ENCODE measurements at places on chromosomes 3 and 15. TPM values are rescaled to one million over a fixed set of nuclear protein-coding genes. Genes with fewer than 3 reads are reported as not detected.

Gene STT3B
- 247 TPM for total RNA-seq

GRCh38 chr3:94069194-94069813 is 6.4 kb downstream of the NSUN3 start:
- peak overlapping the region; percentile 29 for H3K4me3 ChIP-seq
- H3K27me3 ChIP-seq = no peaks in the 10 kb centered on the region
- peak overlapping the region; percentile 21 for H3K27ac ChIP-seq
- peaks cover 7% of the 10 kb centered on the region for H3K4me1 ChIP-seq

Gene LINGO1
- under 0.01 TPM for total RNA-seq

GRCh38 chr3:68274286-68274685 is 619.9 kb upstream of the SUCLG2 start:
- DNase-seq = no peak
- H3K36me3 ChIP-seq = no peaks in the 10 kb centered on the region
- H3K27ac ChIP-seq = no peak overlapping the region
- H3K27me3 ChIP-seq = no peaks in the 10 kb centered on the region
- H3K4me1 ChIP-seq = no peaks in the 10 kb centered on the region

DNA sequence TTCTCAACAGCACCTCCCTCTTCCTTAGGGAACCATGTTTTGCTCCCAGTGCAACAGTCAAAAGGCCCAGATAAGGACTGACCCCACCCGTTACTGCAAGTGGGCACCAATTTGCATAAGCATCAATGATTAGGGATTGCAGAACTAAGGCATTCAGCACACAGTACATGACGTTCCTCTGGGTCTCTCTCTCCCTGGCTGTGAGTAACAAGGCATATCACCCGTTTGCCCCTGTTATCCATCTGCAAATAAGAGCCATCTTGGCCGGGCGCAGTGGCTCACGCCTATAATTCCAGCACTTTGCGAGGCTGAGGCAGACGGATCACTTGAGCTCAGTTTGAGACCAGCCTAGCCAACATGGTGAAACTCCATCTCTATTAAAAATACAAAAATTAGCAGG is 18.8 kb downstream of the MAGI1 start:
- no peaks in the 10 kb centered on the region for H3K27me3 ChIP-seq
- H3K4me3 ChIP-seq = no peak overlapping the region
- H3K27ac ChIP-seq = no peak overlapping the region
- H3K4me1 ChIP-seq = peaks cover under 1% of the 10 kb centered on the region

- H3K36me3 ChIP-seq = no peaks in the 10 kb centered on the region
- no peak overlapping the region for H3K27ac ChIP-seq
- H3K4me1 ChIP-seq = no peaks in the 10 kb centered on the region
- H3K27me3 ChIP-seq = peaks cover 43% of the 10 kb centered on the region
Measured at GRCh38 chr3:10503217-10503796, 2.1 kb downstream of the ATP2B2 start.

GRCh38 chr3:145383416-145383815 is 777.6 kb downstream of the PLOD2 start:
- H3K4me1 ChIP-seq = no peaks in the 10 kb centered on the region
- no peak for DNase-seq
- H3K36me3 ChIP-seq = no peaks in the 10 kb centered on the region
- no peaks in the 10 kb centered on the region for H3K27me3 ChIP-seq
- H3K4me3 ChIP-seq = no peak overlapping the region

DNA sequence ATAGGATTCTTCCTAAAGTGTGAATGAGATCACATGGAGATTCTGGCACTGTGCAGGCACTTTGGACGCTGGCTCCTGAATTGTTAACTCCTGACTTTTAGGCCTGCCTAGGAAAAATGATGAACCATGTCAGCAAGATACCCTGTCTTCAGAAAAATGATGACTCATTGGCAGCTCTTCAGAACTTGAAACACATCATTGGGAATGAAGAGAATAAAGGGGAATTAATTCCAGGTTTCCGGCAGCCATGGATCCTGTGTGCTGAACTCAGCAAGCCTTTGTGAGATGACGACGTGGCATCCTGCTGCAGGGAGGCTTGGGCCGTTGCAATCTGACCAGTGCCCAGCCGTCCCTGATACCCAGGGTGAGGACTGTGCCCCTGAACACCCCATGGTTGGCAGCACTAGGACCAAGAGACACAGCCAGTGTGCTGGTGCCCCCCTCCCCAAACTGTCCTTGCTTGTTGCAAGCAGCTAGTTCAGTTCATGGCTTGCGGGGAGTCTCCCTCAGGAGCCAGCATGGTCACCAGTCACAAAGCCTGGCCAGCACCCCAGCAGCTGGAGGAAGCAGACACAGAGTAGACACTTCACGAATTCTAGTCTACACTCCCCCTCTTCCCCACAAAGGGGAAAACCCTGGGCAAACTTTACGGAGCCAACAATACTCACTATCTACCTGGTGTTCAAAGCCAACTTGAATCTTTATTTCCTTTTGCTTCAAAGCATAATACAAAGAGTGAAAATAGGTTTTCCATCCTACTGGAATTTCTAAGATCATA is 7.8 kb upstream of the LIPC start:
- H3K36me3 ChIP-seq = no peaks in the 10 kb centered on the region
- no peak for DNase-seq
- no peak overlapping the region for H3K27ac ChIP-seq

- H3K4me3 ChIP-seq = no peak overlapping the region
- H3K27me3 ChIP-seq = peaks cover 5% of the 10 kb centered on the region
Measured at GRCh38 chr15:79243723-79244122, 38.8 kb upstream of the ANKRD34C start.
